Stimulated activated CD4-positive, alpha-beta T cell treated with anti-CD3 and anti-CD28 coated beads, Interleukin-15, amount 100 ng/mL, for 1 hour (primary cell): ENCODE measurements at places on chromosomes 7 and 10.
A peak's percentile ranks its signal among the peaks of the same experiment; 100 is the strongest.

GRCh38 chr7:102040569-102040968, 223.1 kb downstream of the CUX1 start:
- no peak for DNase-seq

DNA sequence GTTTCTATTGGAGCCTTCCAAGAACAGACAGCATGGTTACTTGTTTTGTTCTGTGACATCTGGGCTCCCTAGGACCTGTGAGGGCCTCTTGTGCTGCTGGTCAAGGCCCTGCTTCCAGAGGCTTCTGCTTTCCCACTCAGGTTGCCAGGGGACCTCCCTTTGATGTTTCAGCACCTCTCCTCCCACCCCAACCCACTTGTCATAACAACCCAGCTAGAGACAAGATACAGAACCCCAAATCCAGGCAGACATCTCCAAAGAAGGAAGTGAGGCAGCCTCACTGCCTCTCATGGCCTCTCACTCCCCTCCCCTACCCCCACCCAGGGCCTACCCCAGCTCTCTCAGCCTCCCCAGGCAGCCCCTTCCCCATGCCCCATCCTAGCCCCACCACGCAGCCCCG, 11.3 kb downstream of the NFKB2 start:
- no peak for DNase-seq

DNA sequence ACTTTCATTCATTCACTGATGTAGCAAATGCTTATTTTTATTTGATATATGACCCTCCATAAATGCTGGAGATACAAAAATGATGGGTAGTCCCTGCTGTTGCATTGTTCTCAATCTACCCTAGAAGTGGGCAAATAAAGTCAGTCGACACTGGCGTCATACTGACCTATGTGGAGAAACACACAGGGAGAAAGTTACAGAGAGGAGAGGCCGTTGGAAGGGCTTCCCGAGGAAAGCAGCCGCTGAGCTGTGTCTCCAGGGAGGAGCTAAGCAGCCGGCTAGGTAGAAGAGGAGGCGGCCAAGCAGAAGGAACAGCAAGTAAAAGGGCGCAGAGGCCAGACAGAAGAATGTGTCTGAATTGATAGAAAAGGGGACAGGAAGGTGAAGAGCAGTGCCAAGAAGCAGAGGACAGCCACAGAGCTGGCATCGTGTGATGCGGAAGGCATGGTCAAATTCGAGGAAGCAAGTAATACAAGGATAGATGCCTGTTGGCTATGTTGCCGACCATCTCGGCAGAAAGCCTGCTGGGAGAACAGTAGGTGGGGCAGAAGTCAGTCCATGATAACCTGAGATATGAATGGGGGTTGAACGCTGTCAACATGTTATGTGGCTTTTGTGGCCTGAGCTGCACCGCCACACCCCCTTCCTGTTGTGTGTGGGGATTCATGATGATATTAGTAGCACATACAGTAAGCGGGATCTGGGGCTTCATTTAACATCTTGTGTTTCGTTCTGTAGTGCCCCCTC, 25.9 kb downstream of the ST8SIA6 start:
- DNase-seq = peak; percentile 45

DNA sequence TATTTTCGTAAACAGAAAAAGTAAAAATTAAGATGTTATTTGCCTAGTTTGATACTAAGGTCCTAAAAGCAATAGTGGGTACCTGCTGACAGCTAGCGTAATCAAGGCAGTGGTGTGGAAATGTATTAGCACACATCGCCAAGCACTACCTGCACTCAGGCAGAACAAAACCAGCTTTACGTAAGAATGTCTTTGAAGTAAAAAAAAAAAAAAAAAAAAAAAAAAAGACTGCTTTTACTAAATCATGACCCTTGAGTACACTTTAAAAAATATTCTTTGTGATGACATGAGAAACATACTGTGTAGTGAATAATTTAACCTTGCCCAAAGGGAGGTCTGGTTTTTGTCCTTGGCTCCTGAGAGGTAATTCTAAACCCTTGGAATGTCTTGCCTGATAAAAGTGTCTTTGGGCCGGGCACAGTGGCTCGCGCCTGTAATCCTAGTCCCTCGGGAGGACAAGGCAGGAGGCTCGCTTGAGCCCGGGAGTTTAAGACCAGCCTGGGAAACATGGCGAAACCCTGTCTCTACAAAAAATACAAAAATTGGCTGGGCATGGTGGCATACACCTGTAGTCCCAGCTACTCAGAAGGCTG, 12.7 kb downstream of the XRCC2 start:
- no peak for DNase-seq

DNA sequence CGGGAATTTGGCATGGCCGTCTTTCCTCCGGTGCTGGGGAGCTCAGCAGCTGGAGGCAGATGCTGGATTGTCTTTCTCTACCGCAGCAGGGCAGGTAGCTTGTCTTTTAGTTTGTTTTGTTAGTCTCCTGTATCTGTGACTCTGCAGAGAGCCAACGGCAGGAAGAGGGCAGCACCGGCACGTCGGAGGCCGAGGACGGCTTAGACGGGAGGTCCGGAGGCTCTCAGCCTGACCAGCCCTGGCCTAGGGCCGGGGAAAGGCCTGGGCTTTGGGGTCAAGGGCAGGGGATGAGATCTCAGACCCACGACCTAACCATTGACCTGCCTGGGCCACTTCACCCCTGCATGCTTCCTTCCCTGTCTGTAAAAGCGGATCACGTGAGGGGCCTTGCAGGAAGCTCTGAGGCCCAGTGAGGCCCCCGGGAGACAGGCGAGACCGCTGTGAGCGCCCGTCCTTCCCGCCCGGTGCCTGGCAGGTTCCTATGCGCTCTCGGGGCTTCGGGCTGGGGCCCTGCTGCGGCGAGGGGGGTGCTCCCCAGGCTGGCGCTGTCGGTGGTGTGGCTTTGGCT, 72.7 kb downstream of the LHPP start:
- no peak for DNase-seq

DNA sequence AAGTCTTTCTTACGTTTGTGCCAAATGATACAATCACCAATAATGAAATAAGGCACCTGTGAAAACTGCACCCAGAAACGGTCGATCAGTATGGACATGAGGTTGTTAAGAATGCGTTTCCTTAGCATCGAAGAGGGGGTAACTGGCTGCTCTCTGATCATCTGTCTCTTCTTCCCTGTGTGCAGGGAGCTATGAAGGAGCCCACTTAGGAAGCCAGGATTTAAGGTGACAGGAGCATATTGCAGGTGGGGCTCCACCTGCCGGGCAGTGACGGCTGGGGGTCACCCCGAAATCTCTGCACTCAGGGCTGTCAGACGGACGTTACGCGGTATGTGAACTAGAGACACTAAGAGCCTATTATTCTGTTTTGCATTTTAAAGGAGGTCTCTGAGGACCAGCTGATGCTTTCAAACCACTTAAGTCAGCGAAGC, 64.5 kb downstream of the CARD11 start:
- DNase-seq = no peak

DNA sequence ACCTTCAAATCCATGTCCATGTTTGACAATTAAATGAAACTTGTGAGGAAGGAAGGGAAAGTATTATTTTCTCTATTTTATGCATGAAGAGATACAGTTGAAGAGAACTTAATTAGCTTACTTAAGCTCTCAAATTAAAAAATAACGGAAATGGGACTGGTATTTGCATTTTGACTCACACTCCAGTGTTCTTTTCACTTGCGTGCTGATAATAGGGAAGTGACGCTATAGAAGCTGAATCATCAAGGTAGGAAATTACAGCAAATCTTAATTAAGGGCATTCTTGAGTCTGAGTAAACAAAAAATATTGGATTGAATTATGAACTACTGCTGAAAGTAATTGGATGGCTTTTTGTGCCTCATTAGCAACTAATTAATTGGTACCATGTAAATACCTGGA, 44.0 kb upstream of the NPVF start:
- no peak for DNase-seq

GRCh38 chr10:95229724-95230627, 35.9 kb downstream of the ACSM6 start:
- DNase-seq = no peak

GRCh38 chr10:87635498-87636312, 24.0 kb upstream of the PAPSS2 start:
- no peak for DNase-seq

- no peak for DNase-seq
Observed at GRCh38 chr10:68501691-68502090, 25.6 kb downstream of the SLC25A16 start.

DNA sequence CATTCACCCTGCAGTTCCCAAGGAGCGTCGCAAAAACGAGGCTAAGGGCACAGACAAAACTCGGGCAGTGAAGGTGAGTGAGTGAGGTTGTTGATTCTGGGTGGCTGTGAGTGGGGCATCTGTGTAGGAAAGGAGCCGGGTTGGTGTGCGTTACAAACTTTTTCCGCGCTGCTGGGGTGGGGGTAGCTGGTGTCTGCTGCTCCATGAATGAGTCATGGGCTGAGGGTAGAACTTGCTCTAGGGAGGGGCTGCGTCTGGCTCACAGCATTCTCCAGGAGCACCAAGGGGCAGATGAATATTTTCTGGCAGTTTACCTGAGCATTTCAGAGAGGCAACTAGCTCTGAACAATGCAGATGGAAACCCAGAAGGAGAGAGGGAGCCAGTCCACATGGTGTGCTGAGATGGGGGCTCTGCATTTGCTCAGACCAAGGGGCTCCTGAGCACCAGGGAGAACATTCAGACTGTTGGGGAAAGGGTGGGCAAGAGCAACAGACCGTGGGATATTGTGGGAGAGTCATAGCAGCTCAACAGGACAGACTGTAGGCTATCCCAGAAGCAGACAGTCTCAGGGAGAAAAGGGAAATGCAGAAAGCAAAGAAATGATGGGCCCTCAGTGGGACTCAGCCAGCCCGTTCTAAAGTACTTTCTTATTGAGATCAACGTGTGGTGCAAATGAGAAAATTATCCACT, 18.8 kb downstream of the NOBOX start:
- DNase-seq = no peak

GRCh38 chr7:28509251-28510025, 97.1 kb downstream of the CREB5 start:
- DNase-seq = no peak

GRCh38 chr10:37754538-37755323, 102.7 kb downstream of the ZNF248 start:
- no peak for DNase-seq
